ENCODE measurements at places on chromosomes 12 and 14.

- peaks cover 3% of the 10 kb centered on the region for H3K27me3 ChIP-seq
- no peak for DNase-seq
- H3K4me1 ChIP-seq = no peaks in the 10 kb centered on the region
- H3K27ac ChIP-seq = no peak overlapping the region
- no peak overlapping the region for H3K4me3 ChIP-seq
These were observed 22.2 kb upstream of the EDDM3A start for GRCh38 chr14:20723488-20723887.

DNA sequence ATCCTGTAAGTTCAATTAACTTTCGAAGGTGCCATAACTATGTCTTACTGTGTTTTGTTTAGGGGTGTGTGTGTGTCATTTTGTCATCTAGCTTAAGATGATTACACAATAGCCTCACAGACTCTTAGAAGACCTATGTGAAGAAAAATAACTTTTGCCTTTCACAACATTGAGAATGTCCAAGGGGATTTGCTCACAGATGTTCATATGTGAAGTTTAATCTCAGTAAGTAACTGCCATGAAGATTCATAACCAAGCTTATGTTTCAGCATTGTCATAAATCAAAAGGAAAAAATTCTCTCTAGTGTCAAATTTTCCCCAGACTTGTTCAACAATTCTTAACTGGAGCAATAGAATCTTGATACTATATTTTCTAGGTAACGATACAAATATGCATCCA lies 226.1 kb upstream of the PRKD1 start:
- no peak overlapping the region for H3K27ac ChIP-seq
- no peaks in the 10 kb centered on the region for H3K27me3 ChIP-seq
- no peaks in the 10 kb centered on the region for H3K4me1 ChIP-seq
- no peak for DNase-seq

DNA sequence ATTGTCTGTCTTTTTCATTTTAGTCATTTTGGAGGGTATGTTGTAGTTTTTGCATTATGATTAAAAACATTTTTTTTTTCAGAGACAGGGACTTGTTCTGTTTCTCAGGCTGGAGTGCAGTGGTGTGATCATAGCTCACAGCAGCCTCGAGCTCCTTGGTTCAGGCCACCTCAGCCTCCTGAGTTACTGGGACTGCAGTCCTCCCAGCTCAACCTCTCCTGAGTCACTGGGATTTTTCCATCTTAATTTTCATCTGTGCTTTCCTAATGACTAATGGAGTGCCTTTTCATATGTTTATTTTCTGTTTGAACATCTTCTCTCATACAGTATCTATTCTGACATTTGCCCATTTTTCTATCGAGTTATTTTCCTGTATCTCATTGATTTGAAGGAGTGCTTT lies 52.6 kb downstream of the DYRK2 start:
- H3K27ac ChIP-seq = no peak overlapping the region
- no peaks in the 10 kb centered on the region for H3K4me1 ChIP-seq
- H3K36me3 ChIP-seq = no peaks in the 10 kb centered on the region
- DNase-seq = no peak
- peaks cover 5% of the 10 kb centered on the region for H3K27me3 ChIP-seq

DNA sequence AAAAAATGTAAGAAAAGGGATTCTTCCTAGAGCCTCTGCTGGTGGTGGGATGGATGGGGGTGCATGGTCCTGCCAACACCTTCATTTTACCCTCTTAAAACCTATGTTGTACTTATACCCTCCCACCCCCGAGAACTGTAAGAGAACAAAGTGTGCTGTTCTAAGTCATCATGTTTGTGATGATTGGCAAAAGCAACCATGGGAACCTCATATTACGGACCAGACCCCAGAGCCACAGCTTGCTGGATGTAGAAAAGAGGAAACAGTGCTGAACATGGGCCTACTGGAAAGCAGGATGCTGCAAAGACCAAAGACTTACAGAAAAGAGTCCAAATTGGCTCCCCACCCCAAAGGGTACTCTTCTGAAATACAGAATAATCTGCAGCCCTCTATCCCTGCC lies 311.2 kb downstream of the DUSP6 start:
- H3K27ac ChIP-seq = no peak overlapping the region
- H3K36me3 ChIP-seq = no peaks in the 10 kb centered on the region

GRCh38 chr14:75985618-75986438 lies at the start of gene IFT43:
Gene IFT43, plus strand, starts transcription at chr14:75985763. Its CDS starts 24 bp downstream, at chr14:75985787.
- peaks cover 16% of the 10 kb centered on the region for H3K4me1 ChIP-seq
- H3K27me3 ChIP-seq = no peaks in the 10 kb centered on the region
- no peaks in the 10 kb centered on the region for H3K36me3 ChIP-seq
- peak within 1 kb of the TSS; percentile 93 for H3K4me3 ChIP-seq

DNA sequence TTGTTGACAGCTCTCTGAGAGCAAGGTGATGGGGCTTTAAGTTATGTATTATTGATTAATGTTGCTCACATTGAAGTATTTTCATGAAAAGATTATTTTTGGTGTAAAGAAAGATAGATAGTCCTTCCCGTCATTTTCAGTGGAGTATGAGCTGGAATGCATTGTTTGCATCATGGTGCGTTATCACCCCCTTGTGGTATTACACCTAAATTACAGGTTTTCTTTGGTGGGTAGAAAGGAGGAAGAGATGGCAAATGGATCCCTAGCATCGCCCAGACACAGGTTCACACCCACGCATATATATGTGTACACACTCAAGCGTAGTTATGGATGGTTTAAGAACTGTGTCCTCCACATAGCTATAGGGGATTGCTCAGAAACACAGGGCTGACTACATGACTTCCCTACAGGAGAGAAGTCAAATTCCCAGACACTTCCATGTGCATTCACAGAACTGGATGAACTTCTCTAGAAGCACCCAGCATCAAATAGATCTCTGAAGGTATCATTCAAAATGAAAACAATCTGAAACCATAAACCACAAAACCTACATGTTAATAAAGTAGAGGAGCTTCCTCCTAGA lies 14.4 kb upstream of the SERPINA10 start:
- H3K36me3 ChIP-seq = no peaks in the 10 kb centered on the region
- no peak for DNase-seq
- H3K4me1 ChIP-seq = no peaks in the 10 kb centered on the region
- no peaks in the 10 kb centered on the region for H3K27me3 ChIP-seq

GRCh38 chr12:116765271-116765670 lies 27.2 kb downstream of the RNFT2 start:
- no peak for DNase-seq
- H3K27ac ChIP-seq = no peak overlapping the region
- H3K27me3 ChIP-seq = no peaks in the 10 kb centered on the region
- H3K4me3 ChIP-seq = no peak overlapping the region

GRCh38 chr12:12714276-12715021 lies 2.7 kb upstream of the CDKN1B start:
- peak overlapping the region; percentile 34 for H3K4me3 ChIP-seq
- no peaks in the 10 kb centered on the region for H3K27me3 ChIP-seq
- H3K27ac ChIP-seq = peak overlapping the region; percentile 99

GRCh38 chr14:26622611-26623010 lies 24.8 kb upstream of the NOVA1 start:
- H3K4me1 ChIP-seq = no peaks in the 10 kb centered on the region
- no peaks in the 10 kb centered on the region for H3K27me3 ChIP-seq
- no peak for DNase-seq
- no peak overlapping the region for H3K27ac ChIP-seq

GRCh38 chr12:21551841-21552465 lies 25.9 kb downstream of the SPX start:
- no peaks in the 10 kb centered on the region for H3K36me3 ChIP-seq
- no peak overlapping the region for H3K4me3 ChIP-seq
- no peaks in the 10 kb centered on the region for H3K27me3 ChIP-seq
- no peak overlapping the region for H3K27ac ChIP-seq

DNA sequence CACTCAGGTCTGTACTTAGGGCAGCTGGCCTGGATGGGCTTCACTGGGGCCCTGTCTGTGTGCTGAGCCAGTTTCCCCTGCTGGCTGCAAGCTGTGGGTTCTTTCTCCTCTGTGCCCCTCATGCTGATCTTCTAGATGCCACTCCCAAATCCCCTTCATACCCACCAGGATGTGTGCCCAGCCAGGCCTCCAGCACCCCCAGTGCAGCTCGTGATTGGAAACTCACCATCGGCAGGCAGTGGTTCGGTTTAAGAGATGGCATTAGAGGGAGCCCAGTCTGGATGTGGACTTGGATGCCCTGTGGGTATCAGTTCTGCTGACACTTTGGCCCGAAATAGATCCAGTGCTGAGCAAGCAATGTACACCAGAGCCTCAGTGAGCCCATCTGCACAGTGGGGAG lies 5.9 kb downstream of the TCL1B start:
- DNase-seq = no peak
- no peak overlapping the region for H3K27ac ChIP-seq
- H3K4me1 ChIP-seq = no peaks in the 10 kb centered on the region
- H3K27me3 ChIP-seq = no peaks in the 10 kb centered on the region

- DNase-seq = no peak
- H3K4me1 ChIP-seq = no peaks in the 10 kb centered on the region
- no peaks in the 10 kb centered on the region for H3K27me3 ChIP-seq
These were observed 3.0 kb downstream of the ACRBP start for GRCh38 chr12:6644257-6644596.

DNA sequence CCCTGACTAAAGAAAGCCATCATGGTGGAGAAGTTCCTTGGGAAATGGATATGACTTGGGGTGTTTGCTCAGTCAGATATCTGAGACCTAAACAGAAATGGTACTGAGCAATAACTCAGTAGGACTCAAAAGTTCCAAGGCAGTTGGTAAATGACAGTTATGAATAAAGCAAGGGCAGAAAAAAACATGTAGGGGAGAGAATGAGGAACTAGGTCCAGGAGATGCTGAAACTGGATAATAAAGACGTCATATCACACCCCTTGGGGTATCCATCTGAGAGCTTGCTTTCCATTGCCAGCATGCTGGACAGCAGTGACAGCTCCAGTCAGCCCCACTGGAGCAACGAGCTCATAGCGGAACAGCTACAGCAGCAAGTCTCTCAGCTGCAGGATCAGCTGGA lies 37.5 kb downstream of the RPGRIP1 start:
- H3K27ac ChIP-seq = no peak overlapping the region
- H3K4me1 ChIP-seq = peaks cover 3% of the 10 kb centered on the region
- H3K4me3 ChIP-seq = no peak overlapping the region
- no peaks in the 10 kb centered on the region for H3K27me3 ChIP-seq

DNA sequence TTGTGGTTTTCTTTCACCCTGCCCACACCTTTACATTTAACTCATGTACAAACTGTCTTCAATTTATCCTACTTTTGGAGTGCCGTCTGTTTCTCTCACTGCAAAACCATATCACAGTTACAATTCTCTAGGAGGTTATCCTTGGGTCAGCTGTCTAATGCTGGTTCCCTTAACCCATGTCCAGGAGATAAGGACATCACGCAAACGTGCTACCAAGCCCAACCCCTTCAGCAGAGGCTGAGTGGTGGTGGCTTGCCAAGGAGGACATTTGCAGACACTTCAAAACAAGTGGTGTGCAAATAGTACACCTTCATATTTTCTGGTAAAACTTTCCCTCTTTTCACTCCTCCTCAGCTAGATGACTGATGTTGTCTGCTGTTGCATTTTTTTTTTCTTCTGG lies 167.9 kb downstream of the PAX9 start:
- no peak overlapping the region for H3K27ac ChIP-seq
- no peak overlapping the region for H3K4me3 ChIP-seq
- no peaks in the 10 kb centered on the region for H3K27me3 ChIP-seq
- H3K4me1 ChIP-seq = no peaks in the 10 kb centered on the region

GRCh38 chr12:131841547-131841946 lies 13.4 kb downstream of the MMP17 start:
- no peak for DNase-seq
- no peak overlapping the region for H3K27ac ChIP-seq
- H3K36me3 ChIP-seq = no peaks in the 10 kb centered on the region
- H3K4me1 ChIP-seq = no peaks in the 10 kb centered on the region

DNA sequence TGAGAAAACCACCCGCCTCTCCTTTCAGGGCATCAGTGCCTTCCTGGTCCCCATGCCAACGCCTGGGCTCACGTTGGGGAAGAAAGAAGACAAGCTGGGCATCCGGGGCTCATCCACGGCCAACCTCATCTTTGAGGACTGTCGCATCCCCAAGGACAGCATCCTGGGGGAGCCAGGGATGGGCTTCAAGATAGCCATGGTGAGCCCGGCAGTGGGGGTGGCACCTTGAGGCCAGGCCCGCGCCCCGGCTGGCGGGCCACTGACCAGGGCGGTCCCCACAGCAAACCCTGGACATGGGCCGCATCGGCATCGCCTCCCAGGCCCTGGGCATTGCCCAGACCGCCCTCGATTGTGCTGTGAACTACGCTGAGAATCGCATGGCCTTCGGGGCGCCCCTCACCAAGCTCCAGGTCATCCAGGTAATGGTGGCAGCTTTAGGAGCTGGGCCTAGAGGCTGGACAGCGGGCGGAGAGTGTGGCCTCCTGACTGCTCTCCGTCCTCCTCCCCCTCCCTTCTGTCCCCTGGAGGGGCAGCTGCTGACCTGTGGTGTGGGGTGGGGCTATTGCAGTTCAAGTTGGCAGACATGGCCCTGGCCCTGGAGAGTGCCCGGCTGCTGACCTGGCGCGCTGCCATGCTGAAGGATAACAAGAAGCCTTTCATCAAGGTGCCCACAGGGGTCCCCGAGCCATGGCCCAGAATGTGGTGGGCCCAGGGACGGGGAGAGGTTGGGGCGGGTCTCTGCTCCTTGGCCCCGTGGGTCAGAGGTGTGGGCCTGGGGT lies 12.8 kb downstream of the ACADS start:
- no peak for DNase-seq
- H3K36me3 ChIP-seq = no peaks in the 10 kb centered on the region
- H3K27me3 ChIP-seq = no peaks in the 10 kb centered on the region

- H3K27me3 ChIP-seq = peaks cover 5% of the 10 kb centered on the region
- no peaks in the 10 kb centered on the region for H3K4me1 ChIP-seq
These were observed 26.9 kb upstream of the RXYLT1 start for GRCh38 chr12:63752841-63753240.

DNA sequence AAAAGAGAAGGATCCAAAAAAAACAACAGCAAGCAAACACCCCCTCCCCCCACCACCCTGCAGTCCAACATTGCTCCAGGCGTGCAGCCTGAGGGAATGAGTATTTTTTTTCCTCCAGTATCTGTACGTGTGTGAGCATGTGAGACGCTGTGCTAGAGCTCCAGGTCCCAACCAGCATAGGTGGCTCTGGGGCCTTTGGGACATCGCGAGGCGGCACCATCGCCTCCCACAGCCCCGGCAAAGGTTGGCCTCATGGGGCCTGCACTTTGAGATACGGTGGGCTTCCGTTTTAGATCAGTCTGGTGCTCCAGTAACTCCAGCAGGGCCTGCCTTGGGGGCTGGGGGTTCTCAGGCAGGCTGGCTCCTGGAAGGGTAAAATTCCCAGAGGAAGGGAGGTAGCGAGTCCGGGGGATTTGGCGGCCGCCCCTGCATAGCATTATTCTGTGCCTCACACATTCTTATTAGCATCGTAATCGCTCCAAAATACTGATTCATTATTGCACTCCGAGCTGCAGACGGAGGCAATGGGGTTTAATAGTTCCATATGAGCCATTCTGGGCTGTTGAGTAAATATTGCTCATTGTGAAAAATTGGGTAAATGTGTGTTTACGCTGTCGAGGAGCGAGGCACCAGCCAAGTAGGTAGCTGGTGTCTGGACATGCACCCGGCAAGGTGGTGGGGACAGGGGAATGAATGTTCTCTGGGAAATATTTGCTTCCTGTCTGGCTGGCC lies 143.1 kb upstream of the MYL2 start:
- no peak overlapping the region for H3K27ac ChIP-seq
- H3K36me3 ChIP-seq = no peaks in the 10 kb centered on the region
- no peaks in the 10 kb centered on the region for H3K27me3 ChIP-seq
- no peaks in the 10 kb centered on the region for H3K4me1 ChIP-seq
- no peak overlapping the region for H3K4me3 ChIP-seq
- no peak for DNase-seq

GRCh38 chr14:41389355-41389754 lies 217.3 kb upstream of the LRFN5 start:
- H3K4me3 ChIP-seq = no peak overlapping the region
- DNase-seq = no peak
- no peak overlapping the region for H3K27ac ChIP-seq

- no peak for DNase-seq
- H3K27ac ChIP-seq = no peak overlapping the region
- H3K36me3 ChIP-seq = no peaks in the 10 kb centered on the region
- H3K27me3 ChIP-seq = no peaks in the 10 kb centered on the region
These were observed 162.6 kb downstream of the MYRFL start for GRCh38 chr12:69987579-69988091.
